ENCODE measurements at places on chromosomes 5 and 9.
A peak's percentile ranks its signal among the peaks of the same experiment; 100 is the strongest.

DNA sequence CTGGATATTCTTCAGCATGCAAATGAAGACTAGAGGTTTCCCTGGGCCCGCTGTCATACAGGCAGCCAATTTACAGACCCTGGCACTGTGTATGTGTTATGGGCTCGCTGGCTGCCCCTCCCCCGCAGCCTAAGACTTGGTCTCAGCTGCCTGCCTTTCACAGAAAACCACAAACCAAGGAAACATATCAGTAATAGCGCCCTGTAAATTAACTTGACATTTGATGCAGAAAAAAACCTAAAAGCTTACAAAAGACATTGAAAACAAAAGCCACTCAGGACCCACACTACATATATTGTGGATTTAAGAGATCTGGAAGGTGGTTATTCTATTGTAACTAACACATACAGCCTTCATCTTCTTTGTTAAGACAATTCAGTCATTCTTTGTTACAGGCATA lies 287.0 kb upstream of the TMEM161B start:
- DNase-seq = no peak

DNA sequence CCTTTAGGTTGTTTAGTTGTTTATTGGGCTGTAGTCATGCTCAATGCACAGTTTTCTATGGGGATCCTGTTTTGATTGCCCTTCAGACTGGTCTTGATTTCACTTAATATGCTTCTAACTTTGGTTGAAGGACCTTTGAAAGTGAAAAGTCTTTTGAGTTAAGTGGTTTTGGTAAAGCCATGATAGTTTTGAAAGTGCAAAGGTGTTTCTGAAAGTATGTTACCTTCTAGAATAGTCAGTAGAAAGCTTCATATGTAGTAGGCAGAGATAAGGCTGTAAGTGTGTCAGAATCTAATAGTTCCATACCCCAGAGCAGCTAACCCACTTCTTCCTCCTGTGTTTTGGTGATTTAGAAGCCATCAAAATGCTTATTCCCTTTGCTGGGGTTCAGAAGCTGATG lies 46.1 kb downstream of the RASGRF2 start:
- DNase-seq = no peak

DNA sequence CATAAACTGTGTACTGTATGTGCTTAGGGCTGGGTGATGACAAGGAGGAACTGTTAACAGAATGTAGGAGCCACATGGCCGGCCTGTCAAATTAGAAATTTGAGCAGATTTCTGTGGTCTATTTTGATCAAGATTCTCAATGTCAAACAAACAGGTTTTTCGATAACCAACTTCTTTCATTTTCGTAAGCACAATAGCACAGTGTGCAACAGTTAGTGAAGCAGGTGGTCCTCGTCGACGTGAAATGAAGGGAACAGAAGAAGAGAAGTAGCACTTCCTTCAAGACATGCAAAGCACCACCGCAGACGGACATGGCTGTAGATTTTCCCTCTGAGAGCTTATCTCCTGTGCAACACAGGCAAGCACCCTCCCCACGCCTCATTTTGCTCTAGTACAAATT lies 252.1 kb downstream of the CRB2 start:
- DNase-seq = peak; percentile 85

GRCh38 chr5:80569961-80570786 lies at the start of gene ANKRD34B:
Gene ANKRD34B (minus strand): TSS chr5:80570280. CDS start chr5:80560019, 10,261 bp downstream.
- no peak for DNase-seq

DNA sequence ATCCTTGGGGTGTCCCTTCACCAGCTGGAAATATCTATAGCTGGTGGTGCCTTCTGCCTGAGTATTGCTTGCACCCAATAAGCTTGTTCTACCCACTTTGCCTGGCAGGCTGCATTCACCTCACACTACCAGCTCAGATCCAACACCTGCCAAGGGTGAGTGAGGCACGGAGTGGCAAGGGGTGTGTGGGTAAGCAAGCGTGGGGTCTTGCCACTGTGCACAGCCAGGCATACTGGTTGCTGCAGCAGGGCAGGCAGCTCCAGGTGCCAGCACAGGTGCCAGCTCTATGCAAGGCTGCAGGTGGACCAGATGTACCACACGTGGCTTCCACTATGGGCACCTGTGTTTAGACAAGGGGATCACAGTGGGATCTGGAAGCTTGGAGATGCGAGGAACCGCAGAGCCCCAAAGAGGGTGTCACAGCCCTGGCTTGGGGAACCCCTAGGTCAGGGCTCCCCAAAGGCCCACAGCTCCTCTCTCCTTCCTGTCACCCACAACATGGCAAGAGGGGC lies 167.7 kb upstream of the MRPS30 start:
- no peak for DNase-seq

DNA sequence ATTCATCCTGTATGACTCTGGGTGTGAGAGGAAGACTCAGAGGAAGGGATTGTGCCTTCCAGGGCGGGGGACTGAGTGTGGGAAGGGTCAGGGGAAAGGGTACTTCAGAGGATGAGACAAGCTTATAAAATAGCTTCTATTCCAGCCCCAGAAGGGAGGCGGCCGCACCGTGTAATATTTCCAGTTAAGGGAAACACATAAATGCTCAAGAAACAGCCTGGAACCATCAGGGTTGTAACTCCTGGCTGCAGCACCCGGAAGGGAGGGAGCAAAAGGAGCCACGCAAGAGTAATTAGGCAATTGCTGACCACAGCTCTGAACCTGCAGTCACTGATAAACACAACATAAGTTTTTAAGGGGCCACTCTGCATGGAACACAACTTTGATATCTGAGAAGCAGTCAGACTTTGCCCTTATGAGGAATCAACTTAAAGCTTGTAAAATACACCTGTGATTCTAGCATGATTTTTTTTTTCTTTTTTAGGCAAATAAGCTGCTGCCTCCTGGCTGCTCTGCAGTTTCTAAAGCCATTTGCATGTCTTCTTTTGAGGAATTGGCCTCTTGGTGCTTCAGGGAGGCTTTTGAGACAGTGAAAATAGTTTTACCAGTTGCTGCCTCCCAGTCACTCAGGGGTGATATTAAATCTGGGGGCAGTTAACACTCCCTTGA lies 382.7 kb downstream of the ENC1 start:
- DNase-seq = peak; percentile 40

- DNase-seq = no peak
Observed at GRCh38 chr5:138506370-138507306, 36.4 kb downstream of the ETF1 start.

DNA sequence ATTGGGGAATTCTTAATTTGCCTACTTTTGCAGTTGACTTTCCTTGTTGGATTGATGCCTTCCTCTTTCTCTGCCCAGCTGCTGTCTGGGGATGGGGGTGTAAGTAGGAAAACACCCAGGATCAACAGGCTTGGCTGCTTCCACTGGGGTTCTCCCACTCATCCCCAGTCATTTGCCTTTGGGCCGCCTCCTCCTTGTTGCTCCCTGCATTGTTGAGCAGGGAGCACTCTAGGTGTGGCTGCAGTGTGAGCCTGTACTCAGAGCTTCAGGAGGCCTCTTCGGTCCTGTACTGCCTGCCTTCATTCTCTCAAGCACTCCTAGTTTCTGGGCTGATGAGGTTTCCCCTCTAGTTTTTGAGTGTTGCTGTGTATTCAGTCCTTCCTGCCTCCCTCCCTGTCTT lies 12.1 kb downstream of the RHOBTB3 start:
- DNase-seq = no peak

- DNase-seq = no peak
Observed at GRCh38 chr5:38500573-38501260, 55.7 kb downstream of the LIFR start.

DNA sequence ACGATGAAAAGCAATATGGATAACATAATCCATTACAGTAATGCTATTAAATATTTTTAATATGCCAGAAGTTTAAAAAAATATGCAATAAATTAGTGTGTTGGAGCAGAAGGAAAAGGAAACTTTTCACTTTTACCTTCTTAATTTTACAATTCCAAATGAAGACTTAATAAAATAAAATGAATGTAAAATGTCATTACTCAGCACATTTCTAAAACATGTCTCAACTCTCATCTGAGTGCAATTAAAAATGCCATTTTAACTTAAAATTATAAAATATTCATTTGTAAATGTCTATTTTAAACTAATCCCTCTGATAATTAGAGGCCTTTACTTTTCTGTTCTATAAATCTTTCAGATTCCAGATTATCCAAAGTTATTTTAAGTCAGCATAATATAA lies 733.4 kb downstream of the DNAH5 start:
- DNase-seq = no peak

- no peak for DNase-seq
Observed at GRCh38 chr9:126421567-126422428, 95.2 kb downstream of the MVB12B start.

GRCh38 chr5:148805326-148806290 lies 20.8 kb upstream of the ADRB2 start:
- DNase-seq = peak; percentile 64

GRCh38 chr5:81768935-81769452 lies 18.1 kb upstream of the SSBP2 start:
- no peak for DNase-seq

DNA sequence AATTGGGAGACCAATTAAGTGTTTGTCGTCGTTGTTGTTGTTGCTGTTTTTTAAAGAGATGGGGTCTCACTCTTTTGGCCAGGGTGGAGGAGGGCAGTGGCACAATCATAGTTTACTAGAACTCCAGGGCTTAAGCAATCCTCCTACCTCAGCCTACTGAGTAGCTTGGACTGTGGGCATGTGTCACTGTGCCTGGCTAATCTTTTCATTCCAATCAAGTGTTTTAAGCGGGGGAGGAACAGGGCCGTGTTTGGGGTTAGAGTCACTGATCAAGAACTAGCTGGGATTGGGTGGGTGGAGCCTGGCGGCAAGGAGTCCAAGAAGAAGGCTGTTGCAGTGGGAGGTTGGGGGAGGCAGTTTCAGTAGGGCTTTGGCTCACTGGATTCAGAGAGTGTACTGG lies 13.8 kb downstream of the SNX30 start:
- no peak for DNase-seq

- no peak for DNase-seq
Observed at GRCh38 chr5:15966651-15967050, 212.9 kb downstream of the MARCHF11 start.

GRCh38 chr5:7047511-7048261 lies 334.5 kb downstream of the TENT4A start:
- no peak for DNase-seq

DNA sequence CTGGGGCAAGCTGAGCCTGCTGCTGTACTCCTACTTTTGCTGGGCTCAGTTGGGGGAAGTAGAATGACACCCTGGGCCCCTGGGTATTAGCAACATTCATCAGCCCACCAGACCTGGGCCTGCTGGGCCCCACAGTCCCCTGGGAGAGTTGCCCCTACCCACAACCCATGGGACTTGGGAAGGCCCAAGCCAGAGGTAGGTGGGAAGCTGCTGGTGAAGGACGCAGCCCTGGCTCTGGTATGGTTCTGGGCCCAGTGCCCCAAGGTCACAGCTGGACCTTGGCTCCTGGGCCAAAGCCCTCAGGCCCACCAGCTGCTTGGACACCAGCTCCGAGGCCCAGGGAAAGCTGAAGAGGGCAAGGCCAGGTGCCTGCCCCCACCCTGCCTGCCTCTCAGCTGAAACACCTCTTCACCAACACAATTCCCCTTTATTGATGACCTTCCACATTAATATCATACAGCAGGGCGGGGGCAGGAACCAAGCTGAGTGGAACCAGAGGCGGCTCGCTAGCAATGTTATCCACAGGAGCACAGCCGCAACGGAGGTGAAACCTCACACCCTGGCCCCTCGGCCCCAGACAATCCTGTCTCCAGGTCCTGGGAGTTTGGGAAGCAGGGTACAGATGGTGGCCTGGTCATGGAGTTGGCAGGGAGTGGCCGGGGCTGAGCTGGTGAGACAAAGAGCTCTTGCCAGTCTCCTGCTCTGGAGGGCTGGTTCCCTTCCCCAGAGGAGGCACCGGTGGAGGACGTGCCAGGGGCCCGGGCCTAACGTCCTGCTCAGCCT lies 13.7 kb downstream of the DOLPP1 start:
- no peak for DNase-seq

DNA sequence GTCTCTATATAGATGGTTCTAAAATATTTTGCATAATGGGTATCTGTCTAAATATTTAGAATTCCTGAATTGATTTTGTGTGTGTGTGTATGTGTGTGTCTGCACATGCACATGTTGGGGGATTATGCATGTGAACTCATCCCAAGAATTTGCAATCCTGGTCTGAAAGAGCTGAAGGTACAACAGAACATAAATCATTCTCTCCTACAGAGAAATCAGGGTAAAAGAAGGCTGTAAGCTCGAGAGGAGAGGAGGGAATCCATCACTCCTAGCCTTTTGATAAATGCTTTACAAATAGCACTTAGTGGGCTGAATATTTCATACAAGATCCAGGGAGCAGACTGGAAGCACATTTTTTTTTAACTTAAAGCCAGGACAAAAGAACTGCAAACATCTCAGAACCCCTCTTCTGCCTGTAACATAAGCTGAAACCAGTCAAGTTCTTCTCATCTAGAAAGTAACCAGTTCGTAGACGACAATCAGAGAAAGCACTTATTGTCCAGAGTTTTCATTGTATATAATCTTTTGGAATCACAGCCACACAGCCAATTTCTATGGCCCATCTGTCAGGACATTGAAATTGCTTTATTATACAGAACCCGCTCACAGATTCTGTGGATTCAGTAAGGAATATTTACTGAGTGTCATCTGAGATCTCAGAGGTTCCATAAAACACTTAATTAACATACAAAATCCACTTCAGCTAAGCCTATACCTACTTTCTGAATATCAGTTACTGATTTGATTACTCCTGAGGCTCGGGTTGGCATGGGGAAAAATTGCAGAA lies 541.4 kb upstream of the ZNF462 start:
- no peak for DNase-seq

- no peak for DNase-seq
Observed at GRCh38 chr5:113519412-113519811, 5.9 kb downstream of the YTHDC2 start.

DNA sequence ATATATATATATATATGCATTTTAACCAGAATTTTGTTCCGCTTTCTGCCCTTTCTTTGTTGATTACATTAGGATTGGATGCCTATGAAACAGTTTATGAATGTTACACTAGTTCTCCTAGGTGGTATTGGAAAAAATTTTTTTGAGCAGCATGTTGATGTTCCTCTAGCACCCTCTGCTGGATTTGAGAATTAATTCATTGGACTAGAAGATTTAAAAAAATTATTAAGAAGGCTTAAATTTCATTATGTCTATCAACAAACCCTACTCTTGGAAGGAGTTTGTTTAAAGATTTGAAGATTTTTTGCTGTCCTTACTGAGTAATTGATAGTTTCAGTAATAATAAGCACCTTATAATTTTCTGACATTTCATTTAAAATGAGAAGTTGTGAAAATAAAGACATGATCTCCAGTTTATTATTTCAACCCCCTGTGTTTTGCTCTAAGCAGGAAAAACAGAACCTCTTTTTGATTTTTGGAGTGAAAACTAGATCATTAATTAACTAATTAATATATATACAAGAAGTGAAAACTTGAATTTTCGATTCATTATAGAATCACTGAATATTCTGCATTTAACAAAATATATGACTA lies 89.6 kb downstream of the CCDC171 start:
- DNase-seq = no peak

DNA sequence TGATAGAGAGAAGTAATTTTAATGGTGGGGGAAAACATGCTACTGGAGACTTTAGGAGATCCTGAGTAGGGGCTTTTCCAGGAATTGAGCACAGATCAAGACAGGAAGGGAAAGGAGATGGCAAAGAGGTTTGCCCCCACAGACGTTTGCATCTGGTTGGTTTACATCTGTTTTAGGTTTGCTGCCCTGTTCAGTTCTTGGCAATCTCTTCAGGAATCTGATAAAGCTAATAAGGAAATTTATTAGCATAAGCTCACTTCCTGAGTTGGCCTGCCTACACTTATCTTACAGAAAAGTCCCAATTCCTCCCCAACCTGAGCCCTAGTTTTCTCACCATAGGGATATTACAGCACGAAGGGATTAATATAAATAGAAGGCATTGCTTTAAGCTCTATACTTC lies 3.4 kb upstream of the CFAP95 start:
- DNase-seq = no peak
